AG08396 (cell line): ENCODE measurements at places on chromosomes 1 and 21.

DNA sequence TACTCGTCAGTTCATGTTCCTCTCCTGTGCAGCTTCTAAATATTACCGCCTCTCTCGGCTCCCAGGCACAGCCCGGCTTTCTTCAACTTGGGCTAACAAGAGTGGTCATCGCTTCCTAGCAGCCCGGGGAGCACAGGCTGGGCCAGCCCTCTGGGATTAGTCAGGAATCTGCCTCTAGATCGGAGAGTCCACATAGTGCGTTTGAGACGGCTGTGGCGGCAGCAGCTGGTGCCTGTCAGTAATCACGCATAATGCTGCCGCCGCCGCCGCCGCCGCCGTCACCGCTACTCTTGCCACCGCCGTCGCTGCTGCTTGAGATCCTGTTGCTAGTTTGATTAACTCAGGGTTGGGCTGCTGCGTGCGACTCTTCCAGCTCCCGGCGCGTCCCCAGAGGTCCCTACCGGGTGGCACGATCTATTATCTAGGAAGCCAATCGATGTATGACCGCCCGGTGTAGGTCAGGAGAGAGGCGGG is at the start of gene RXRG:
RXRG (minus strand) TSS at position 230 of the 474 bp plus-strand sequence. CDS start 233 bp downstream, outside the sequence.
- DNase-seq = peak; percentile 18

- DNase-seq = no peak
Observed at GRCh38 chr1:150961756-150962155, 12.9 kb downstream of the CERS2 start.

- DNase-seq = peak; percentile 16
Observed at GRCh38 chr1:93874025-93874651, 4.9 kb downstream of the DNTTIP2 start.

GRCh38 chr21:14306126-14306907 is 76.6 kb downstream of the HSPA13 start:
- DNase-seq = no peak

DNA sequence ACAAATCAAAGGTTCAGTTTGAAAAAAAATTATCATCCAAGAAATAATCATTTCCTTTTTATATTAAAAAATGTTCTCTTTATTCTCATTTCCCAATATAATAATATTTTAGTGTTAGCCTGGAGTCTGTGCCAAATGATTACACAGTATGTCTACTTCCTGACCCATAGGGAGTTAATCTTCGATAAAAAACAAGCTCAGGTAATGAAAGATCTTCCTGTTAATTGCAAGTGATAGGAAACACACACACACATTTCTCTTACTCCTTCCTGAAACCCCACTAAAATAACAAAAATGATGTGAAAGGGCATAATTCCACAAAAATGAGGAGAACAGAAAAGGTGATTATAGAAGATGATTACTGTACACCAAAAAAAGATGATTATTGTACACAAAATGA is 123.5 kb upstream of the CXADR start:
- no peak for DNase-seq

- peak; percentile 74 for DNase-seq
Observed at GRCh38 chr1:155989242-155990004, 11.1 kb upstream of the ARHGEF2 start.

DNA sequence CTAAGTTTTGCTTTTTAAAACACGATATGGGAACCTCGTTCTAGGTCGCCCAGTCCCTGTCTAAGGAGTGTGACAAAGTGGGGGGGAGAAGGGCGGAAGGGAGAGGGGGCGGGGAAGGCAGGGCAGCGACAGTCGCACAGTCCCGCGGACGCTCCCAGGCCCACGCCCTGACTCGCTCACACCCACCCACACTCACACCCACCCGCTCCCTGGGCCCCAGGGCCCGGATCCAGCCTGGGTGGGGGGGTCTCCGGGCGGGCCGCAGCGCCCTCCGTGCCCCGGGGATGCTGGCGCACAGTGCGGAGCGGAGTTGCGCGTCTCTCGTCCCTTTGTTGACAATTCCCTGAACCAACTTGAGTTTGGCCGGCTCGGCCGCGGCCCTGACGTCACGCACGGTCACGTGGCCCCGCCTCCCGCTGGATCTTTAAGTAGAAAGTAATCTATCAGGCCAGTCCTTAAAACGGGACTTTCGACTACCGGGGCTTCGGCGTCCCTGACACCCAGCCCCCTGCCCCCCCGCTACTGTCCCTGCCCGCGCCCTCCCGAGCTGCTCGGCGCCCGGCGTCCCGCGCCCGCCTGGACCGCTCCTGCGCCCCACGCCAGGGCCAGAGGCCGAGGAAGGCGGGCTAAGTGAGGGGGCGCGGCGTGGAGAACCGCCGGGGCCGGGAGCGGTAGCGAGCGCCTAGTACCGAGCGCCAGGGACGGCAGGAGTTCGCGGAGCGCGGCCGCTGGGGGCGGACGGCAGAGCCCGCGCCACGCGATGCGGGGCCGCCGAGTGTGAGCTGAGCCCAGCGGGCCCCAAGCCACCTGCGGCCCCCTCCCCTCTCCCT is at the start of gene FOXD3:
FOXD3 (plus strand) TSS at position 454 of the 830 bp plus-strand sequence. CDS start 492 bp downstream, outside the sequence.
- DNase-seq = peak; percentile 85

GRCh38 chr1:32045772-32046171 is 27.0 kb upstream of the TMEM39B start:
- no peak for DNase-seq
